AG10803 (cell line): ENCODE measurements at places on chromosomes 2 and 18.

DNA sequence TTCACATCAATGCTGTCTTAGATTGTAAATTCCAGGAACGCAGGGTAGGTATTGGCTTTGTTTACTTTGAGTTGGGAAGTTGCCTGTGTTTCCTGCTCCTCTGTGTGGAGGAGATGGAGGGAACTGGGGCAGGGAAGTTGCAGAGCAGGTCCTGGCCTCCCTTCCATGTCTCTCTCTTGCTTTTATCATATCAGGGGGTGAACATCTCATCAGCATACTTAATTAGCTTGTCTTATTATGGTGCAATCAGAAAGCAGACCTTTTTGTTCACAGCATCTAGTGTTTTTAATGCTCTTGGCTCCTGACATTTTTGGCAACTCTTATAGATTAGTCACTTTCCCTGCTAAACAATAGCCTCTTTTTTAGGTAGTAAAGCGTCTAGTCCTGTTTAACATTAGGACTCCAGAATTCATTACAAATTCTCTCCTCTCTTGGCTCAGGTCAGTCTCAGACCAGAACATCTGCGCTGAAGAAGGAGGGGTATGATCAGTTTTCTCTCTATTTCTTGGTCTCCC is 11.5 kb upstream of the DIPK1C start:
- peak; percentile 15 for DNase-seq

DNA sequence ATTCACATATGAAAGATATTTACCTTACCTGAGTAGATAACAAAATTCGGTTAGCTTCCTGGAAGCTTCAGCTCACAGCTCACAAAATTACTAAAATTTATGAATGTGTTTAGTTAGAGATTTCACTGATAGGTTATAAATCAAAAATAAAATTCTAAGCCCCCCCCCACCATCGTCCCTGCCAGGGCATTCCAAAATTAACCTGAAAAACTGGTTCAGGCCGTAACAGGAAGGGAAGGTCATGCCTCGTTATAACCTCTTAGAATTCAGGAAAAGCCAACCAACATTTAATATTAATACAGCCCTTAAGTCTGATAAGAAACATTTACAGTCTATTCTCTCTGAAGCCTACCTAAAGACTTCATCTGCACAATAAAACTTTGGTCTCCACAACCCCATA is 48.9 kb downstream of the COX7A2L start:
- no peak for DNase-seq

DNA sequence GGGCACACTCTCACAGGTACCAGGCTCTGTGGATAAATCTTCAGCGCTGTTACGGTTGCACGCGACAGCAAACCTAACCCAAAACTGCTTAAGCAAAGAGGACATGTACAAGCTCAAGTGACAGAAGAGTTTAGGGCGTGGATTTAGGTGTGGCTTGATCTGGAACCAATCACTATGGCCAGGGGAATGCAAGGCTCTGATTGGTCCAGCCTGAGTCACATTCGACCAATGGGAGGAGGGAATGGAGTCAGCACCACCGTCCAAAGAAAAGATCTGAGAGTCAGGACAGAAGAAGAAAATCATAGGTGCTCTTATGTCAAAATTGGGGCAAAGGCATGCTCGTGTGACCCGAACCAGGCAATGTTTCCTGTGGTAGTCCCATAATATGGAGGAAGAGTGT is 139.0 kb downstream of the TRIM43 start:
- no peak for DNase-seq

DNA sequence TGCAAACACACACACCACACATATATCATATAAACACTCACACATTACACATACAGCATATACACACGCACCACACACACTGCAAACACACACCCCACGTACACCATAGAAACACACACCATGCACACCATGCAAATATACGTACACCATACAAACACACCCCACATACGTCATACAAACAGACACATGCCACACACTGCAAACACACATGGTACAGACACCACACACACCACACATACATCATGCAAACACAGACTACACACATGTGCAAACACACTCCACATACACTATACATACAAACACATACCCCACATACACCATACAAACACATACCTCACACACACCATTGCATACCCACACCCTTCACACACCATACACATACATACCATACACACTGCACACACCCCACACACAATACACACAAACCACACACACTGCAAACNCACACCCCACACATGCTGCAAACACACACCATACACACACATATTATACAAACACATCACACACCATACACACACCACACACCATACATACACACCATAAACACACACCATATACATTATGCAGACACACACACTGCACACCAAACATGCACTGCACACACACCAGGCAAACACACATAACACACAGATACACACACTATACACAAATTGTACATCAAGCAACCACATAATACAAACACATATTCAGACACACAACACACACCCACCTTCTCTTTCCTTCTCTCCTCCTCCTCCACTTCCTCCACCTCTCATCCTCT is 120.4 kb downstream of the SEPTIN10 start:
- no peak for DNase-seq

- DNase-seq: peak; percentile 24
These were observed 678.4 kb downstream of the IRS1 start for GRCh38 chr2:226121046-226121738.

GRCh38 chr2:26483957-26484565 is 6.1 kb upstream of the OTOF start:
- DNase-seq: no peak

DNA sequence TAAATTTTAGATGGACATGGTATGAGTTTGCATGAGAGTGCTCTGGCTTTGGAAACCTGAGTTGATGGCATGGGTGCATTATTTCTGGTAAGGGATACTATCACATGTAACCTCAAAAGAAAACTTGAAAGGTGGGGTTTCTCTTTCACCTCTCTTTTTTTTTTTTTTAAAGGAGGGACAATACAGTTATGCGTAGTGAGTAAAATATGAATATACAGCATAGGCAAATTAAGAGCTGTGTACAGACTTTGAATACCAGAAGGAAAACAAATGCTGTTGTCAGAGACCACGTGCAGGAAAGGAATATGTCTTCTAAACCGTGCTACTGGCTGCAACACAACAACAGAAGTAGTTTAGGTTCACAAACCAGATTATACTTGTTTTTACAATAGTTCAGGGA is 82.1 kb downstream of the MAP4K4 start:
- DNase-seq: no peak

DNA sequence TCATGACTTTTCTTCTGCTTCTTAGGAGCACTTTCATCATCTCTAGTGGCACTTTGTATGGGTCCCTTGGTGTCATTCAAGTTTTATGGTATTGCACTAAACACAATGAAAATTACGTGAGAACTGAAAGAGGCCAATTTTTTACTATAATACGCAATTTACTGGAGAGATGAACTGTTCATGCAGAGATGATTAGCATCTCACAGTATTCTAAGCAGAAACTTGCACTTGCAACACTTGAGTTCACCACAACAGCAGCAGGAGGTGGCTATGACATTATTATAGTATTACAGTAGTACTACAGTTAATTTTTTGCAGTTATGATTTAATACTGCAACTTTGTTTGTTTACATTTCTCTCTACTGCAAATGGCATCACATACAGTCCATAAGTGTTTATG is 793.1 kb upstream of the CRIM1 start:
- no peak for DNase-seq

- no peak for DNase-seq
These were observed 39.2 kb upstream of the KIDINS220 start for GRCh38 chr2:8876628-8877027.

DNA sequence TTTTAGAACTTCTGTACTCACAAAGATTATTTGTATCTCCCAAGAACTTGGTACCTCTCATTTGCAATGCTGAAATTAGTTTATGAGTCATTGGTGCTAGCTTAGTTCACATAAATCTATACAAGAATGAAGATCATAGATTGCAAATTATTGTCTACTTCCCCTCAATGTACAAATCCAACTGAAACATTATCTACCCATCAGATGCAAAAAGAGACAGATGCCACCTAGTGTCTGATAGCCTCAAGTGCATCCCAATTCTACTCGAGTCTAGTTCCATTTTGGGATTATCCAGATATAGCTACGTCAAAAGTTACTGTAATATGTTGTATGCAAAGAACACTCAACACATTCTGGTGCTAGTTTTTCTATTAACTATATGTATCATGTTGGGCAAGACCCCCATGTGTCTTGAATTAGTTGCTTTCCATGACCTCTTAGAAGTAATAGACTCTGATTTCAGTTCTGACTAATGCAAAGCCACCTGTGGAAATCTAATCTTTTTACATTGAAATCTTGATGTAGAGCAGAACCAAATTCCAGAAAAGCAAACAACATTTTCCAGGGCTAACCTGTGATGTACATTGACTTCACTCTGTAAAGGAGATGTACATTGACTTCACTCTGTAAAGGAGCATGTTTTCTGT is 210.0 kb downstream of the RBM43 start:
- peak; percentile 53 for DNase-seq

DNA sequence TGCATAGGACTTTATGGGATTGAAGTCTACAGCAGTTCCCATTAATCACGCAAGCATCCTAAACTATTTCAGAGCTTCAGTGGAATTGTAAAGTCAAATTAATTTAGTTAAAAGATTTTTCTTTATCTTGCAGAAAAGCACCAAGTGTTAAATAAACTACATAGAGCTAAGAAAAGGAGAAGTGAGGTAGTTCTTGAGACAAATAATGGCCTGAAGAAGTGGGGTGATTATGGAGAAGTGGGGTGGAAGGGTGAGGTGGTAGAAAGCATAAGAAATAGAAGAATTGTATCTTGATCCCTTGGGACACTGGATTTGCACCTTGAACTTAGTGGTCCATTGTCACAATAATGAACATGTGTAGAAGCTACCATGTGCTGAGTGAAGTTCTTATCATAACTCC is 121.7 kb upstream of the LINC00305 start:
- no peak for DNase-seq

DNA sequence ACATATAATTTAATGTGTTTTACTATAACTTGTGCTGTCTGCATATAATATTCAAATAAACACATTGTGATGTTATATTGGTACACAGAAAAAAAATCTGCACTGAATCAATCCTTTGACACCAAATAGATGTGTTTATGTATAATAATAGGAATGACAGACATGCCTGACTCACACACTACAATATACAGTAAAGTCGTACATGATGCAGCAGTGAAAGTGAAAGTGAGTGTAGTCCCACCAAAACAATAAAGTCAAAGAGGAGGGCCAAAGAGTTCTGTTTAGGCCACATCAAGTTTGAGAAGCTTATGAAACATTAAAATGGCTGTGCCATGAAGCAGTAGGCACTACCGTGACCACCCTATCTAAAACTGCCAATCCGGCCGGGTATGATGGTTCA is 8.2 kb upstream of the RBM44 start:
- DNase-seq: peak; percentile 2

DNA sequence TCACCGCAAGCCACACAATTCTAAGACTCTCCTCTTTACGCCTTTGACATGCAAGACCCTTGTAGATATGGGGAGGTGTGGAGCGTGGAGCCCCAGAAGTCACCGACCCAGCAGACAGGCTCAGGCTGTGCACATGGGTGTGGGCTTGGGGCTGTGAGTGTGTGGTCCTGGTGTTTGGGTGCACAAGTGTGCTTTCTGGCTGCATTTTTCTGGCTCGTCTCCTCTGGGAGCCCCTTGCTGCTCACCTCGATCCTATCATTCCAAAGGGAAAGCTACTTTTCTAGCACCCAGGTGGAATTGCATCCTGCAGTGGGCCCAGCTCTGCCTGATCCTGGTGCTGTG is 143.0 kb downstream of the ACOXL start:
- no peak for DNase-seq
